ENCODE measurements at places on chromosomes 5 and 9.

- peak; percentile 89 for DNase-seq
Observed at GRCh38 chr5:170491479-170491878, 12.3 kb upstream of the KCNIP1 start.

DNA sequence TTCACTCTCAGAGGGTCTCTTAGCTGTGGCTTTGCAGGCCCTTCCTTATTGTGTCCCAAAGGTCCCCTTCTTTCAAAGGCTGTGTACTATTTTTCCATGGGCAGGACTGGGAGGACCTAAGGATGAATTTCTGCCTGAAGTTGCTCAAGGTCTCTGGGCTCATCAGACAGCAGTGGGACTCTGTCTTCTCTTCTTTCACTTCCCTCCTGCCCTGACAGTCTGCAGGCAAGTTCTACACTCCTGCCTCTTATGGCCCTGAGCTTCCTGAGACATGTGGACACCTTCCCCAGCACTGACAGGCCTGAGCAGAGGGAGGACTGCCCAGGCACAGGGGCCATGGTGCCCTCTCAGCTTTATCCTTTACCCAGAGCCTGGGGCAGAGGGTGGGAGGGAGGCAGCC, 14.8 kb downstream of the ENHO start:
- no peak for DNase-seq

- no peak for DNase-seq
Observed at GRCh38 chr5:162473041-162473714, 405.6 kb downstream of the GABRG2 start.

DNA sequence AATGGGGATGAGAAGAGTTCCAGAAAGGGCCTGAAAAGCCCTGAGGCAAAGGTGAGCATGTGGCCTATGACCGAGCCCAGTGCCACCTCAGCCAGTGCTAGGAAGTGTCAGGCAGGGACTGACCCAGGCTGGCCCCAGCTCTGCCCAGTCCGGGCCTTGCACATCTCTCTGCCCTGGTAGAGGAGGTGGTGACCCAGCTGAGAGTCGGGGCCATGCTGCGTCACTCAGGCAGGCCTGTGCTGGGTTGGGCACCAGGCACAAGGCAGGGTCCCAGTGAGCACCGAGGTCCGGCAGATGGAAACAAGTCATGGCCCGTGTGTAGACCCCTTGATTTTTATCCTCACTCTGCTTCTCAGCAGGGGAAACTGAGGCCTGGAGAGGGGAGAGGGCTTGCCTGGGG, 729 bp downstream of the CDHR2 start:
- no peak for DNase-seq

GRCh38 chr5:173045474-173045873, 10.7 kb upstream of the CREBRF start:
- DNase-seq = no peak

Data from choroid plexus epithelial cell (primary cell).